ENCODE measurements at places on chromosomes 2 and 18.

GRCh38 chr2:29657674-29658073 lies 263.7 kb downstream of the ALK start:
- DNase-seq, result no peak

DNA sequence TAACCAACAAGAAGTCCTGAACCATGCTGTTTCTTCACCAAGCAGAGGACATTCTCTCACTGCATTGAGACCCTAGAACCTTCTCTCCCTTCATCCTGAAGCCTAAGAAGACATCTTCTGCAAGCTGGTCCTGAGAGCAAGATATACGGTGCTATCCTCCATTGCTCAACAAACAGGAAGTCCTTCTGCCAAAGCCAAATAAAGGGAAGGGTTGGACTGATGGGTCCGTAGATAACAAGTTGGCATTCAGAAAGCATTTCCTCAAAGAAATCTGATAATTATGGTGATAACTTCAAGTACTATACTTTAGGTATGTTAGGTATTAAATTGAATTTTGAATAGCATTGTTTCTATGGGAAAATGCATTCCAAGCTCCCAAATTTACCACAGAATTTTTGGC lies 23.3 kb downstream of the GRB14 start:
- DNase-seq, result no peak

DNA sequence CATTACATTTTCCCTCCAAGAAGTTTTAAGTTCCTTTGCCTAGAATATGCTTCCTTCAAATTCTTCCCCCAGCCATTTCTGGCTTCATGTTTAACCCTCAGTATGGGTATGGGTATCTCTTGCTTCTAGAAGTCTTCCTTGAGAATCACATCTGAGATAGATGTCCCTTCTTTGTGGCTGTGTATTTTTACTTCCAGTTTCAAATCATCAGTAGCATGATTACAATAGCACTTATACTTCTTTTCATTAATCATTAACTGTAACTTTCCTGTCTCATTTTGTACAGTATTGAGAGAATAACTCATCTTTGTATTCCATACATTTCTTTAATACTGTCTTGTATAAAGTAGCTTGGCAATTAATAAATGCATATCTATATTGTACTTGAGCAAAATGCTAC lies 17.3 kb upstream of the PDE1A start:
- DNase-seq, result no peak

- DNase-seq, result no peak
Observed at GRCh38 chr2:71465356-71465755, 12.0 kb downstream of the DYSF start.

DNA sequence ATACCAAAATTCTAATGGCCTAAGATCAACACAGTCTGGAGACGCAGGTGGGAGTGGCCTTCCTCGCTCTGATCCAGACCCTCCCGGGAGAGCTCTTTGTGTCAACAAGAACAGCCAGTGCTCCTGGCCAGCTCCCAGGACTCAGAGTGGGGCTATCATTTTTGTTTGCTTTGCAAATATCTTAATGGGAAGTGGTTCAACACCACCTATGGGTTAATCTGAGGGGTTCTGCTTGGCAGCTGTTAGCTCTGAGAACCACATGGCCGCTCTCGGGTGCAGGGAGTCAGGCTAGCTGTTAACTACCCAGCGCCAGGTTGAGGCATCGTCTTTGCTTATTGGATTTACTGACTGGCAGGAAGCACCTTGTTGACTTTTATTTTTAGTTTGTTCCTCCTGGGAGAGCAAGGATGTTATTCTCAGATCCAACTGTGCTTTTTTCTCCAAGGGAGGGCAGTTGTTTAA lies 184.8 kb upstream of the SP5 start:
- DNase-seq, result peak; percentile 86

- no peak for DNase-seq
Observed at GRCh38 chr2:240396623-240397541, 38.6 kb upstream of the GPC1 start.

GRCh38 chr2:117949806-117950205 lies 64.1 kb downstream of the CCDC93 start:
- no peak for DNase-seq

DNA sequence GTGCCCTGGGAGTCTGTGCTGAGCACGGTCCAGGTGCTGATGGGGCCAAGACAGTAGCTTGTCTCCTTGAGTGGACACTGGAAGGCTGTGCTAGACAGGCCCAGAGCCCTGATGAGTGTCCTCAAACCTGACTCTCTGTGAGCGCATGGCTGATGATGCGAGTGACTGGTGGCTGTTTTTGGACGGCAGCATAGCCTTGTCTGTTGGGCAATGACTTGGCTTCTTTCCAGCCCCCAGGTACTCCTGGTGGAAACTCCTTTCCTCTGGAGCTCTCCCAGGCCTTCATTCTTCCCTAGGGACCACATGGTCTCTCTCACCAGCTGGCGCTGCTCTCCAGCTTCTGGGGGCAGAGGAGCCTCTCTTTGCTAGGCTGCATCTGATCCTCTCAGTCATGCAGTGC lies 207.6 kb upstream of the SMIM21 start:
- DNase-seq, result no peak

GRCh38 chr2:172968061-172968469 lies 107.6 kb upstream of the MAP3K20 start:
- DNase-seq, result peak; percentile 64

- peak; percentile 50 for DNase-seq
Observed at GRCh38 chr2:198309673-198310280, 505.4 kb downstream of the PLCL1 start.

DNA sequence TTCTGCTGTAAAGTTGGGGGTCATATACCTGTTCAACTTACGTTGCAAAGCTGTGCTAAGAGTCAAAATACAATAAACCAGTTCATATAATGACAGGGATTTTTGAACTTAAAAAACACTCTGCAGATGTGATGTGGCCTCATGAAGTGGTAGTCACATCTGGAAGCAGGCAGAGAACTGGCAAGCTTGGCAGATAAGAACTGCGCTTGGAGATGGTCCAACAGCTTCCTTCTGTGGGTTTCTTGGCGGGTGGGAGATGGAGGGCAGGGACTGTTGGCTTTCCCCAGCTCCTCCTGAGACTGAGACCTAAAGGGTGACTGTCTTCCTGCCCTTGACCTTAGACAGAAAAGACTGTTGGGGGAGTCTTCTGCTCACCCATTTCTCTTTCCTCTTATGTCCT lies 140.4 kb downstream of the CTIF start:
- no peak for DNase-seq

DNA sequence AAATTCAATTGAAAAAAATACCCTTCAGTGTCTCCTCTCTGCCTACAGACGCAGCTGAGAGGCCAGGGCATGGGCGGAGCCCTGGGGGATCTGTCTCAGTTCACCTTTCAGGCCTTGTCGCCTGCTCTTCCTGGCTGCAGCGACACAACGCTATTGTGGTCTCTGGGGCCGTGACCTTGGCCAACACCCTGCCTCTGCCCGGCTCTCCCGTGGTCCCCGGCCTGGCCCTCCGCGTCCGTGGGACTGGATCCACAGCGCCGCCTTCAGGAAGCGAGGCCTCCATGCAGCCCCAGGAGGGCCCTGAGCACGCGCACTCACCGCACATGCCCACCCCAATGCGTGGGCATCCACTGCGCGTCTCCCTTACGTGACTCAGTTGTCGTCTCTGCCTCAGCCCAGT lies 81.1 kb downstream of the MRPS9 start:
- no peak for DNase-seq

DNA sequence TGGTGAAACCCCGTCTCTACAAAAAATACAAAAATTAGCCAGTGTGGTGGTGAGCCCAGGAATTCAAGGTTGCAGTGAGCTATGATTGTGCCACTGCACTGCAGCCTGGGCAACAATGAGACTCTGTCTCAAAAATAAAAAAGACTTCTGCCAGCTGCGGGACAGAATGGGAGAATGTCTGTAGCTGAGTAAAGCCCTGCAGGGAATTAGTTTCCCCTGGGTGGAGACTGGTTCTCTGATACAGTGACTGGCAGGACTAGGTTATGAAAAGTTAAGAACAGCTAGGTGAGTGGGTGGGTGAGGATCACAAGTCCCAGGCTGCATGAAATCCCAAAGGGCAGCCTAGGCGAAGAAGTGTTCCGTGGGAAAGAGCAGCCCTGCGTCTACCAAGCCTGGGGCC lies 13.8 kb upstream of the CATIP start:
- no peak for DNase-seq

DNA sequence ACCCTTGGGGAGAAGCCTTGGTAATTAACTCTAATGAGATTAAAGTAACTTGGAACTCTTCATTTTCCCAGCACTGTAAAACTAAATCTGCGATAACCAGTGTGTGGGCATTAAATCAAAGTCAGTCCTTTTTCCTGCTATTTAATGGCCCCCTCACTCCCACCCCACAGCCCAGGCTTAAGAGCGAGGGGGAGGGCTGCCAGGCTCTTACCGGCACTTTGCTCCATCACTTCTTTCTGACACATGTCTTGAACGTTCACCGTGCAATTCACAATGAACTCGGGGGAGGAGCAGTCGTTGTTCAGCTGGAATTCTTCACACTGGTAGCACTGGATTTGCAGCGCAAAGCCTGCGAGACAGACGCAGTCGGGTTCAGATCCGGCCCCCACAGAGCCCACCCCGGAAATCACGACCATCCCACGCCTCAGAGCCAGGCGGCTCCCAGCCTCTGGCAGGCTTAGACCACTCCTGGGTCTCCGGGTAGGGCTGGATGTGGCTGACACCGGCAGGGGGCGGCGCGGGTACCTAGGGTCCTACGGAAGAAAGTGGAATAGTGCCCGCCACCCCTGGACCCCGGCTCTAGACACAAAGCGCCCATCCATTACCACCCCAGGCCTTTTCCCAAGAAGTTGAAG lies 1.7 kb downstream of the LYPD1 start:
- DNase-seq, result no peak

DNA sequence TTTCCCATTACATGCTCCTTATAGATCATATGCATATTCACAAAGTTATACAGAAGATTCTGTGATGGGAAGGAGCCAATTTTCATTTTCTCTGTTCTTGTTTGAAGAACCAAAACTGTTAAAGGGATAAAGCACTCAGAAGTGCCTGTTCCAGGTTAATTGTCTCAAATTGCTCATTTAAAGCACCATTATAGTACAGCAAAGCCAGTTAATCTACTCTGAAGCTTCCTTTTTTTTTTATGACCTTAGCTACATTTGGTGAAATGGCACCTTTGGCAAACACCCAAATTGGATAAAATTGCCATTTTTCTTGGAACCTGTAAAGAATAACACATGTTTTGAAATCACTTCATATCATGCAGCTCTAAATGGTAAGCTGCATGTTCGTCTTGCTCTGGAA lies 1092.3 kb downstream of the BCL11A start:
- no peak for DNase-seq

DNA sequence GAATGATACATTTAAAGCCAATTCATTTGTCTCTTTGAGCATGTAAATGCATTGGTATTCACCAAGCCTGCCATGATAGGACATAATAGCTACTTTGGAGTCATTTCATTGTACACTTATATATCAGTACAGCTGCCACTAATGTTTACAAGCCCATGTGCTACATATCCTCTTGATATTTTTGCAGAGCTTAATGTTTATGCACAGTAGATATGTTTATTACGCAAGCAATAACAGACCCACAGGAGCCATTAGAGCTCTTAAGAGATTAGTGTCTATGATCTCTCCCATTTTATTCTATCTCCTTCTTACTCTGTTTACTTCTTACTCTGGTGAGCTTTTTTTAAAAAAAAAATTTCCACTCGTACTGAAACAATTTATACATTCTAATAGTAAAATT lies 1132.1 kb upstream of the ZEB2 start:
- no peak for DNase-seq

DNA sequence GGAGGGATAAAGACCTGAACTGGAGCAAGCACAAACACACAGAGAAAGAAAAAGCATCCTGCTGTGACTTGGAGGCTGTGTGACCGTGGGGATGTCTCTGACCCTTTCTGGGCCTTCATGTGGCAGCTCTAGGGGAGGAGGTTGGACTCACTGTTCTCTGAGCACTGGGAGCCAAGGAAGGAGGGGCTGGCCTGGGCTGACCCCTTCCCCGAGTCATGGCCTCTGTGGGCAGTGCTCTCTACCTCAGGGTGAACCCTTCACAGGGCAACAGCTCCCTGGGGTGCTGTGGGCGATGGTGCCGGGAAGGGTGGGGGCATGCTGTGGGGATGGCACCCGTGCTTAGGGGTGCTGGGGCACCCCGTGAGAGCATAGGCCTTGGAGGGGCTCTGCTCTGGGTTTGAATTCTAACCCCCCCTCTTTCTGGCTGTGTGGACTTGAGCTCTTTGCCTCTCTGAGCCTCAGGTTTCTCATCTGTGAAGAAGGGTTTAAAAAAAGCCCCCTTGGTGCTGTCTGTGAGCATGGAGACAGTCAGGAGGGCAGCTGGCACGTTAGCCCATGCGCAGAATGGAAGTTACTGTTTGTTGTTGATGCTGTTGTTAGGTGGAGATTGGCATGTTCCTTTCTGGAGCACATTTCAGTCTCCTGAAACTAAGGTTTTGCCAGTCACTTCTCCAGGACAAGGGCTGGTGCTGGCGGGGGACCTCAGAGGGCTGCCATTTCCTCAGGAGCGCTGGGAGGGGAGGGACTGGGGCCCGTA lies 700 bp downstream of the TOGARAM2 start:
- no peak for DNase-seq

- DNase-seq, result no peak
Observed at GRCh38 chr2:172358691-172359556, 68.5 kb upstream of the ITGA6 start.

- peak; percentile 23 for DNase-seq
Observed at GRCh38 chr2:204628926-204629712, 83.8 kb downstream of the PARD3B start.

DNA sequence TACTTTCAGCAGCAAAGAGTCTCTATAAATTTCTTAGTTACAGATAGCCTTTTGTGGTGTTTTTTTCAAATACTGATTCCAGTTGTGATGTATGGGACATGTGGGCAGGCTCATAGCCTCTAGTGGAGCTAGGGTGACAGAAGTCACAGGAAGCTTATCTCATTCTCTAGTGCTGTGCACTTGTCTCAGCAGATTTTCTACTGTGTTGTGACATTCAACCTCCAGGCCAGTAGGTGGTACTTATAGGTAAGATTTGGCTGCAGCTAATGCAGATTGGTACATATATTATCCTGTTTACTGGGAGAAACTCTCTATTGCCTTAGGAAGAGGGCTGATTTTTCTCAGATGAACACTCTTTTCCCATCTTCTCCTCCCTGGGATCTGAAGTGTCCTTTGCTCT lies 176.2 kb downstream of the CALCRL start:
- DNase-seq, result no peak

- no peak for DNase-seq
Observed at GRCh38 chr2:136116813-136117390, 1.0 kb downstream of the CXCR4 start.

GRCh38 chr2:101119431-101119830 lies 31.8 kb downstream of the TBC1D8 start:
- peak; percentile 21 for DNase-seq

- DNase-seq, result no peak
Observed at GRCh38 chr2:168336786-168337388, 89.5 kb upstream of the STK39 start.
